Cortex of kidney (tissue), 1 donor: ENCODE measurements at places on chromosomes 7 and 10.

DNA sequence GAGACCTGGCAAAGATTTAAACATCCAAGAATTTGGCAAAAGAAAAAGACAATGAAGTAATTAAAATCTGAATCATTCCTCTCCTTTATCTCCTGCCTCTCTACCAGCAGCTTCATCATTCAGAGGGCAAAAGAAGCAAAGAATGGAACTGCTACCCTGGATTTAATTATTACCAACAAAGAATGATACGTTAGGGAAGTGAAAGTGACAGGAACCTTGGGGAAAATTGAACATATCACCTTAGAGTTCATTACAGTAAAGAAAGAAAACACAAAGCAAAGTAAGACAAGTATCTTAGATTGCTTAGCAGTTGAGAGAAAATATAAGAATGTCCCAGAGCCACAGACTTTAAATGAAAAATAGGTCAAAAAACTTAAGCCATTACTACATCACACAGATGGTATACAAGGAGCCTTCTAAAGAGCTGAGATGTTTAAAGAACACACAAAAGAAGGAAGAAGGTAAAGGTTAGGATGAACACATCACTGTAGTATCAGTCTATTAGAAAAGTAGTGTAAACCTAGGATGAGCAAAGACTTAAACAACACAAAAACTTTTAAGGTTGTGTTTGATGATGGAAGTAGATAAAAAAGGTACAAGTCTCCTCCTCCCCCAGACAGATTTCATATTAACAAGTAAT lies 17.5 kb downstream of the CTNNA3 start:
- DNase-seq: no peak

- no peak for DNase-seq
Observed at GRCh38 chr10:126434235-126434634, 46.0 kb upstream of the ADAM12 start.

DNA sequence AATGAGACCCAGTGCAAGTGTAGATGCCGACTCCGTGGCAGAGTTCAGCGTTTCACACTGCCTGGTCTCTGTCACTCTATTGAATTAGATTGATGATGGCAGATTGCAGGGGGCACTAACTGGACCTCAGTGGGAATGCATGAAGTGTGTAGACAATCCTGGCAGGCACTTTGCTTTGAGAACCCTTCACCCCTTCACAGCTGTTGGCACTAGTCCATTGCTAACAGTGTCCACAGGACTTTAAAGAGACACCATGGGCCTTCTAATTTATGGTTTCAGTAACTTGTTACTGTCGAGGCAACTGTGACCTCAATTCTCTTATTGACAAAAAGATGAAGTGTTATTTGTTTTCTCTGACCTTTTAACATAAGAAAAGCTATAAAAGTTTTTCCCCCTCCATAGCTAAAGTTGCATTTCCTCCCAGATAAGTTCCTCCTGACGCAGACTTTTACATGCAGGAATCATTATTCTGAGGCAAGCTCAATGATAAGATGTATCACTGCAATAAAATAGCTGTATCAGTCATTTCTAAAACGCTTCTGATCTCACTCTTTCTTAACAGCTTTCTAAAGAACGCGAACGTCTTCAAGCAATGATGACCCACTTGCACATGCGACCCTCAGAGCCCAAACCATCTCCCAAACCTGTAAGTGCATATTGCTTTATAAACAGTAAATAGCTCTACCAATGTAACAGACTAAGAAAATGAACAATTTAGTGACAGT lies 238.9 kb downstream of the FOXP2 start:
- DNase-seq: no peak

GRCh38 chr7:41006306-41006995 lies 696.4 kb downstream of the INHBA start:
- no peak for DNase-seq

DNA sequence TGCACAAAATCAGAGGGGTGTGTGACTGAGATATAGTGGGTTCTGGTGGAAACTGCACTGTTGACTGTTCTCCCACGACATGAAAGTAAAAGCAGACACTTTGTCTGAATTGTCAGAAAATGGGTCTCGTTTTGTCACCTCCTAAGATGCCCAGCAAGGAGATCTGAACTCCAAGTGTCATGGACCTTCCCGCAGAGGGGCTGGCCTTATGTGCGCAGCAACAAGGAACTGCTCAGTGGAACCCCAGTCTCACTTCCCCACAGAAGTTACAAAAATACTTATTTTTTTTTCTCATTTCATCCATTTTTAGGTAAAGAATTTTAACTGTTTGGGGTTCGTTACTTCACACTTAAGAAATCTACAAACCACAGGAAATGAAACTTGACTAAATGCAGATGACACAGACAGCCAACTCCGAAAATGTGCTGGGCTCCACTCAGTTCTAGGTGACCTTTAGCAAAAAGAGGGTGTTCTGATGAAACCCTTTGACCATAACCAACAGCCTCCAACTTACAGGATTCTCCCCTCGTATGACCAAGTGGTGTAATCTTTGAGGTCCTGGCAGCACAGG lies 115.0 kb downstream of the FAM107B start:
- DNase-seq: no peak
